ENCODE measurements at places on chromosomes 1 and 21.

GRCh38 chr1:22545141-22545540 is 18.1 kb upstream of the EPHA8 start:
- no peak for DNase-seq

GRCh38 chr1:238892612-238893011 is 493.8 kb upstream of the CHRM3 start:
- no peak for DNase-seq

GRCh38 chr1:190377294-190377693 is 100.4 kb downstream of the BRINP3 start:
- DNase-seq, result no peak

- DNase-seq, result no peak
Measured at GRCh38 chr1:153428791-153429190, 12.5 kb downstream of the S100A7A start.

GRCh38 chr1:29105822-29106221 is 17.9 kb downstream of the TMEM200B start:
- no peak for DNase-seq

DNA sequence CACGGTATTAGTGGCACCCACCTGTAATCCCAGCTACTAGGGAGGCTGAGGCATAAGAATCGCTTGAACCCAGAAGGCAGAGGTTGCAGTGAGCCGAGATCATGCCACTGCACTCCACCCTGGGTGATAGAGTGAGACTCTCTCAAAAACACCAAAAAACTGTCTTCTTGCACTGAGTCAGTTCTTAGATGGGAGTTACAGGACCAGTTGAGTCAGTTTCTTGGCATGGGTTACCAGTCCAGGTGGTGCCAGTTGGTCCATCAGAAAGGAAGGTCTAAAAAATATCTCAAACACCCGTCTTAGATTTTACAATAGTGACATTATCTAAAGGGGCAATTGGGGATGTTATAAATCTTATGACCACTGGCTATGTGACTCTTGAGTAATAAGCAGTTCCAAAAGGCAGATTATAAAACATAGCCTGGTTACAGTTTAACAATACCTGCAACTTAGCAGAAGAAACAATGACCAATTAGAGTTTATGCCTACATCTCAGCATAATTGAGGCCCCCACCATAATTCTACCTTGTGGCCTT is 206.9 kb upstream of the FGGY start:
- no peak for DNase-seq

DNA sequence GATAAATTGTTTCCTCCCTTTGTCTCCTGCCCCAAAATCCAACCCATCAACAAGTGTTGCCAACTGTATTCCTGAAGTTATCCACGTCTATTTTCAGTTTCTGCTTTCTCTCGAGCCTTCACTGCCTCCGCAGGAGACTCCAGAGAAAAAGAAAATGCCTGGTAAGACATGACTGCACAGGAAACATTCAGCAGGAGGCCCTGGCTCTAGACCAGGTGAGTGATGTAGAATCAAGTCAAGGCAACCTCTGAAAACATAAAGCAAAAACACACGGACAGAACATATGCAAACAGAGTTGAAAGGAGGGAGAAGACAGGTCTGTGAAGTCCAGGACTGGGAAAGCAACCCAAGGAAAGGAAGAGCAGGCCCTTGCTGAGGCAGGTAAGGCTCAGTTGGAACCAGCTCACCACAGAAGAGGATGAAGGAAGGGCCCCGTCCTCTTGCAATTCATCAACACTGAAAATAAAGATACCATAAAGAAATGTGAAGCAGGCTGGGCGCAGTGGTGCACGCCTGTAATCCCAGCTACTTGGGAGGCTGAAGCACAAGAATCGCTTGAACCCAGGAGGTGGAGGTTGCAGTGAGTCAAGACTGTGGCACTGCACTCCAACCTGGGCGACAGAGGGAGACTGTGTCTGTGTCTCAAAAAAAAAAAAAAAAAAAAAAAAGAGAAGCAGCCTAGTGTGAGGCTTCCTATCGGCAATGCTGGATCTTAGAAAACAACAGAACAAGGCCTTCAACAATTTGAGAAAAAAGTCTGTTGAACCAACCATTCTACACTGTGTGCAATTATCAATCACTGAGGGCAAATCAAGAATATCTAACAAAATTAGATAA is 8.8 kb downstream of the NOL9 start:
- no peak for DNase-seq

GRCh38 chr1:165468726-165469249 is 23.9 kb upstream of the RXRG start:
- DNase-seq, result no peak

DNA sequence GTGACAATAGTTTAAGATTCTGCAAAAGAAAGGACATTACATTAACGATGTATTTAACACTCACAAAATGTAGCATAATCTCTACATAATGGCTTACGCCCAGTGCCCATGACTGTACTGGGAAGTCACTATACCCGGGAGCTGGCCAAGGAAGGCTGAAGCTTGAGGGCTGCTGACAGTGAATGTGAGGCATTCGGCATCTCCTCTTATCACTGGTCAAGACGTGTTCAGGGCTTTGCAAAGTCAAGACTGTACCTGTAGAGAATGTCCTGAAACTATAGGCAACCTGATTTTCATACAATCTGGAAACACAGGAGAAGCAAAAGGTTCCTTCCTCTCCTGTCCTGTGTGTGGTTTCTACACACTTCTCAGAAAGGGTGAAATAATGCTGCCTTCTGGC is 12.7 kb upstream of the IFNGR2 start:
- no peak for DNase-seq

GRCh38 chr1:186849826-186850225 is 21.1 kb downstream of the PLA2G4A start:
- no peak for DNase-seq

DNA sequence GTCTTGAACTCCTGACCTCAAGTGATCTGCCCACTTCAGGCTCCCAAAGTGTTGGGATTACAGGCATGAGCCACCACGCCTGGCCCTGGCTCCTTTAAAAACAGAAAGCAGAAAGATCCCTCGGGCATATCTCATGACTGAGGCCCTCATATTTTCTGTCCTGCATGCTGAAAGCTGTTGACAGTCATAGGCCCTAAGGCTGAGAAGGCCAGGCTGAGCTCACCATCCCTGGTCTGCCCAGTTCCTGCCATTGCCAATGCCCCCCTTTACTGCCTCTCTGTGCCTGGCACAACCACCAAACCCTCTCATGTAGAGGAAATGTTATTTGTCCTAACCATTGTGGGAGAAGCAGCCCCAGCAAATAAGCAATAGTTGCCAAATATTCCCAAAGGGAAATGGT is 12.7 kb downstream of the CD34 start:
- no peak for DNase-seq

DNA sequence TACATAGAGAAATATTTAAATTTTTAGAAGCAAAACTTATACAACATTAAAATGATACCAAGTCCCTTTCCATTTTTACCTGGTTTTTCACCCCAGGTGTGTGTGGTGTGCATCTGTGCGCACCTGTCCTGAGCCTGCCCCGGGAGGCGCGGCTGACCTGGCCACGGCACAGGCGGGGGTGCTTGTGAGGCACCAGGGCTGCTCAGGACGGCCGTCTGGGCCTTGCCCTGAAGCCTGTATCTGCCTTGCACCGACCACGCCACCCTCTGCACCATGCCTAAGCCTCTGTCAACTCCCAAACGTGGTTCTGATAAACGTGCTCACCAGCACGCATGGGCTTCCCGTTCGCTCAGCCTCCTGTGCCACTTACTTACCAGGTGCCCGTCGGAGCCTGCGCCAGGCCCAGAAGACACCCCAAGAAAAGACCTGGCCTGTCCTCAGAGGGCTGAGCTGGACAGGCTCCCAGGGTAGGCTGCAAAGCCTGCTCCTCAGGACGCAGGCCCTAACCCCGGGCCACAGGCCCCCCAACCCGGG is 20.9 kb downstream of the PANK4 start:
- no peak for DNase-seq

GRCh38 chr1:15956150-15956549 is 19.8 kb downstream of the ZBTB17 start:
- no peak for DNase-seq

GRCh38 chr1:5998051-5998905 is 6.1 kb upstream of the NPHP4 start:
- no peak for DNase-seq

DNA sequence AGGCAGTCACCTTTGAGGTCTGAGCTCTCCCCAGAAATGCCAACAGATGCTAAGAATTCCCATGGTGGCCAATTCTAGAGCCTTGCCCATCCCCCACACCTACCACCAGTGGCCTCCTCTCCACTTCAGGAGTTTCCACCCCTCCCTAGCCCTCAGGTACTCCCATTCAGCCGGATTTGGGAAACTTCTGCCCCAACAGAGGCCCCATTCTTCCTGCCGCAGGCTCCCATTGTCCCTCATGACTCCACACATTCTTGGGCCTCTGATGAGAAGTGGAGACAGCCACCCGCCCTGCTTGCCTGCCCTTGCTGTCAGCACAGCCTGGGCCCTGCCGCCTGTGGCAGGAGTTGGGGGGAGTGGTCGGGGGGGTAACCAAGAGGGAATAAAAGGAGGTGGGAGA is 4.6 kb downstream of the BLACAT1 start:
- DNase-seq, result no peak

DNA sequence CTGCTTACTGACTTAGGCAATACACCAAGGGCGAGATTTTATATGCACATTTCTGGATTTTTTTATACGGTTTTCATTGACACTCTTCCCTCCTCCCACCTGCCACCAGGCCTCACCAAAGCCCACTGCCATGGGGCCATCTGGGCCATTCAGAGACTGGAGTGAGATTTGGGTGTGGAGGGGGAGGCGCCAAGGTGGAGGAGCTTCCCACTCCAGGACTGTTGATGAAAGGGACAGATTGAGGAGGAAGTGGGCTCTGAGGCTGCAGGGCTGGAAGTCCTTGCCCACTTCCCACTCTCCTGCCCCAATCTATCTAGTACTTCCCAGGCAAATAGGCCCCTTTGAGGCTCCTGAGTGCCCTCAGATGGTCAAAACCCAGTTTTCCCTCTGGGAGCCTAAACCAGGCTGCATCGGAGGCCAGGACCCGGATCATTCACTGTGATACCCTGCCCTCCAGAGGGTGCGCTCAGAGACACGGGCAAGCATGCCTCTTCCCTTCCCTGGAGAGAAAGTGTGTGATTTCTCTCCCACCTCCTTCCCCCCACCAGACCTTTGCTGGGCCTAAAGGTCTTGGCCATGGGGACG is 57.9 kb downstream of the LACTBL1 start:
- DNase-seq, result no peak
